ENCODE measurements at places on chromosomes 2 and 18.

- DNase-seq: no peak
These were observed 467.6 kb downstream of the PTPRM start for GRCh38 chr18:8034674-8035073.

DNA sequence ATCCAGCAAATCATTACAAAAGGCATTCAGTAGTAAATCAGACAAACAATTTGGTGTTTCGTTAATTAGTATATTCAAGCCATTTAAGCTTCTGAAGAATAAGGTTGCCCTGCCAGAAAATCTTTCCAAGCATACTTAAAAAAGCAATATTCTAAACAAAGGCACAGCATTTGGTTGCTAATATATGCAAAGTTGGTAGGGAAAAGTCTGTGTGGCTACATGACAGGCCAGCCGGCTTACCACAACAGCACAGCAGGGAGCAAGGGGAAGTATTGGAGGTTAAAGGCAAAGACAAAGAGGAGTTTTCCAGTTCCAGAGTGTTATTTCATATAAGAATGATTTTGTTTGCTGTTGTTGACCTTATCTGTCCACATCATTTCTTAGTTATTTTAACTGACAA lies 282.3 kb downstream of the MBD5 start:
- DNase-seq: no peak

GRCh38 chr2:126886211-126886915 lies 12.3 kb upstream of the TEX51 start:
- no peak for DNase-seq

DNA sequence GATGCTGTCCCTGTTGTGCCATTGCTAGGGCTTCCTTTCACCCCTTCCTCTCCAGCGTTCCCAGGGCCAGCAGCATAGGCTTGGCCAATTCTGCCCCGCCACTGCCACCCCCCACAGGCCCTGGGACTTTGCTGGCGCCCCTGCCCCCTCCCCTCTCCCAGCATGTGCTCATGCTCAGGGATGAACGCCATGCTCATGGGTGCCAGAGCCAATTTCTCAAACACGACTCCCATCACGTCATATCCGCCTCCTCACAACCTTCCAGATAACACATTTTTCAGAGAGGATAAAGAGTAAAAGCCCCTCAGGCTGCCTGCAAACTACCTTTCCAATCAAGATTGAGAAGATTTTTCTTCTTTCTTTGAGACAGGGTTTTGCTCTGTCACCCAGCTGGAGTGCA lies 48.6 kb downstream of the DNMT3A start:
- no peak for DNase-seq

Data from activated CD4-positive, alpha-beta T cell treated with anti-CD3 and anti-CD28 coated beads for 4 hours (primary cell).